ENCODE measurements at places on chromosomes 7 and 10.

DNA sequence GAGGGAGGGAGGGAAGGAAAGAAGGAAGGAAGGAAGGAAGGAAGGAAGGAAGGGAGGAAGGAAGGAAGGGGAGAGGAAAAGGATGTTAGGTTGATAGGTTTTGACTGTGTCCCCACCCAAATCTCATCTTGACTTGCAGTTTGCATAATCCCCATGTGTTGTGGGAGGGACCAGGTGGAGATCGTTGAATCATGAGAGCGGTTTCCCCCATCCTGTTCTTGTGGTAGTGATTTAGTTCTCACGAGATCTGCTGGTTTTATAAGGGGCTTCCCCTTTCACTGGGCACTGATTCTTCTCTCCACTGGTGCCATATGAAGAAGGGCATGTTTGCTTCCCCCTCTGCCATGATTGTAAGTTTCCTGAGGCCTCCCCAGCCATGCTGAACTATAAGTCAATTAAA lies 15.1 kb upstream of the NUDCD3 start:
- no peak for DNase-seq

DNA sequence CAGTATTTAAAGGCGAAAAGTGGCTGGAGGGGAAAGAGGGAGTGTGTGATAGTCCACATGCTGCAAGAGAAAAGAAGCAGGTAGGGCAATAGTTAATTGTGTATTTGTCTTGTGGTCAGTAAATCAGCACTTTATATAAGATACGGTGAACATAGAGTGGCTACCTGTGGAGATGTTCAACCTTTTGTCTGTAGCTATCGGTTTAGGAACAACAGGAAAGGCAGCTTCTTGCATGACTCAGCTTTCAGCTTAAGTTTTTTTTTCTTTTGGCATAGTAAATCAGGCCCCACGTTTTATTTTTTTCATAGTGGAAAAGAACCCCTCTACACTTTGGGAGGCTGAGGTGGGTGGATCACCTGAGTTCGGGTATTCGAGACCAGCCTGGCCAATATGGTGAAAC lies 14.2 kb upstream of the MTPN start:
- no peak for DNase-seq

DNA sequence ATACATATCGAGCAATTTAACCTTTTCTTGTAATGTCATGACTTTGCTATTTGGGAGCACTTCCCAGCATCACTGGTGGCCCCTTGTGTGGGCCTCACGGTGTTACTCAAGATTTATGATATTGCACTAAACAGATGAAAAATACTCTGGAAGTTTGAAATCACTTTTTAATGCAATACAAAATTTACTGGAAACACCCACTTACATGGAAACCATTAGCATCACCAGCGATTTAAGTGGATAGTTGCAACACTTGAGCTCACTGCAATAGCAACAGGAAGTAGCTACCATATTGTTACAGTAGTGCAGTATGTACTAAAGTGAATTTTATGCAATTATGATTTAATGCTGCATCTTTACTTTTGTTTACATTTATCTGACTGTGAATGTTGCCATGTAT lies 184.4 kb downstream of the MDFIC start:
- DNase-seq = no peak

DNA sequence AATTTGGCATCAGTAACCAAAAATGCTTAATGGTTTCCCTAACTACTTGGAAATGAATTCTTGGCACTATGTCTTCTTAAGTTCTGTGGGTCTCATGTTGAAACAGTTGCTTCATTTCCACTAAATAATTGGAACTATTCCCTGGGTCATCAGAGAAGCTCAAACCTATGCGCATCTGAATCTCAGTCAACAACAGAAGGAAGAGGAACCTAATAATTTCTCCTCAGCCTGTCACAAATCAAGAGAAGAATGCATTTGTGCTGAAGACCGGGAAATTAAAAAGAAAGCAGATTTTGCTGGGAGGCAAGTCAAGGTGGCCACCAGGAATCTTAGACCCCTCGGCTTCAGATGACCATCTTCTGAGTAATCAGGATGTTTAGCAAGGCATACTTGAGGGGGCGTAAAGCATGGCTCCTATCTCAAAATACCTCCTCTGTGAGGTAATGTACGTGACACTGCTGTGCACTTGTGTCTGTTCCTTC lies 41.4 kb downstream of the TOMM7 start:
- no peak for DNase-seq

GRCh38 chr10:88458209-88458608 lies 124.9 kb downstream of the RNLS start:
- DNase-seq = no peak

GRCh38 chr7:84780158-84781124 lies 406.4 kb downstream of the SEMA3D start:
- DNase-seq = no peak

DNA sequence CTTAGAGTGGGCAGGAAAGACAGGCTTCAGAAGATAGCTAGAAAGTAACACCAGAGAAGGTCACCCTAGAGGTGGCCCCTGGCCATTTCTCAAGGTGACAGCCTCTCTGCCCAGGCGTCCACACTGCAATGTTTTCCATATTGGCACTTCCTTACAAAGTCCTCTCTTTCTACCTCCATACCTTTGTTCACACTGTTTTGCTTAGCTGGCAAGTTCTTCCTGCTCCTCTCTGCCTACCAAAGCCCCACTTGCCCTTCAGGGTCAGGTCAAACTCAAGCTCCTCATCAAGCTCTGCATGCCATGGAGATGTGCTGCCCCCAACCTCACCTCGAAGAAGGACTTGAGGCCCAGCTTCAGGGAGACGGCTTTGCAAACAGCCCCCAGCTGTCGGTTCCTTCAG lies 190.9 kb downstream of the KCNMA1 start:
- no peak for DNase-seq

DNA sequence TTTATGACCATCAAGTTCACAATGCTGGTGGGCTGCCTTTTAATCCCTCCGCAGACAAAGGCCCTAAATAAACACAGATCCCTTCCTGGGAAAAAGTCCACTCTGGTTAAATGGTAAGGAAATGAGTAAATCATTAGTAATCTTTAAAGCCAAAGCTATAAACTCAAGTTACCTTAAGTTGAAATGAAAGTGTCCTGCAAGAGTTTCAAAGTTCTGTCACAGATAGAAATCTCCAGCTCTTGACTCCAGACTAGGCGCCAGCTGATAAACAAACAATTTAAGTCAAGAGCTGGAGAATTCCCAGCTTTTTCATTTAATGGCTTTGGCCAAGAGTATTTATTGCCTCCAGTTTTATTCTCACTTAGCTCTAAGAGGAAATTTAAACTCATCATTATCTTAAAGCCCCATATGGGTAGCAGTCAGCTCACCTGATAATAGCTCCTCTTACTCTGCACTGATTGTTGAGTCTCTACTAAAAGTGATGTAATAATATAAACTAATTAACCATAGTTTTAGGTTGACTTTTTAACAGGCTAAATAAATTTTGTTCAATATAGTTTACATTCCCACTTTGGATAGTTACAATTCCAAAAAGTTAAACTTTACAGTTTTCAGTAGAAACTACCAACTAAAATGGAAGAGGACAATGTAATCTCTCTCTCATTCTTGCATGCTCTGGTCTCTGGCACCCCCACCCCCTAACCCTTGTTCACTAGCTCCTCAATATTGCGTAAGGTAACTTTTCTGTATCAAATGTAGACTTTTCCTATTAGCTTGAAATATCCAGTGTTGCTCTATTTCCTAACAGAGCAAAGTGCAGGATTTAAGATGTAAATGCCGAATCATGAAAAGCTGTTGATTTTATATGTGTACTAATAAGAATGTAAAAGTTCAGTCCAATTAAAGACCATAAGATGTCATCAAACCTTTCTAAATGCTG lies 56.1 kb downstream of the HIBADH start:
- DNase-seq = no peak

DNA sequence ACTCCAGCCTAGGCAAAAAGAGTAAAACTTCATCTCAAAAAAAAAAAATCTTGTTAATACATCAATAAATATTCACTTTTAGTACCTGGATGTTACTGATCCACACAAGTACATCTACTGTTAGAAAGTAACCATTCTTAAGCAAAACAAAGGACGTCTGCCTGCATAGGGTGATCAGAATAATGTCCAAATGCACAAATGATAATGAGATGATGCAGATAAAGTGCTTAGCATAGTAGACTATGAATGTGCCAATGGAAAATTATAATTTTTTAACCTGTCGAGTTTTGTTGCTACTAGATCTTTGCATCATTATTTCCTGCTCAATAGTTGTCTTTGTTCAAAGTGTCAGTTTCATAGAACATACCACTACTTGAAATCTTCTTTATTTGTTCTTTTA lies 109.6 kb upstream of the IMMP2L start:
- no peak for DNase-seq

DNA sequence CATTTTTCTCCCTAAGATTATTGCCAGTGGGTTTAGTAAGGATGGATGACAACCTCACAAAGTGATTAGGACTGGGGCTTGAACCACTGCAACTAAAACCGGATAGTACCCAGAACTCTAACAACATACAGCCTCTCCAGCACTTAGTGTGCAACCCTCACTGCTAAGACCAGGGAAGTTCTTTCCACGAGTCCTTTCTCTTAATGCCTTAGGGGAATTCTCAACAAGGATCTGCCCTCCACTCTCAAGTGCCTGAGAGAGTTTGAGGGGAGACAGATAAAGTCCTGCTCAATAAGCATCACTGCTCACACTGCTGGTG lies 104.6 kb downstream of the NRP1 start:
- no peak for DNase-seq

DNA sequence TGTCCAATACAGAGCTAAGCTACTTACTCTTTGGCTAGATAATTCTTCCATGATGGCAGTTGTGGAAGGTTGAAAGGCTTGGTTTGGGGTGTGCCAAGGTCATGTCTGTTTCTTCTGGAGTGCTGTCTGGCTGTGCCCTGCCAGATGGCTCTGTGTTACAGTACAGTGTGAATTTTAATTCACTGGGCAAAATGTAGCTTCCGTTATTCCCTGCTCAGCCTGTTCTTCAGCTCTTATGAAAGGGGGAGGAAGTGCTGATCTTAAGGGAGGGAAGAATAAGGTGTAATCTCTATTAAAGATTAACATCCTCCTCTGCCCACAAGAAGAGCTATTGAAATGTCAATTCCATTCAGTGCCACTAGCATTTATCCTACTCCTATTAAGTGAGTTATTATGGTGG lies 52.2 kb downstream of the SND1 start:
- no peak for DNase-seq
